Activated CD4-positive, alpha-beta T cell treated with anti-CD3 and anti-CD28 coated beads, Interleukin-2, amount 50 U/mL, for 24 hours (primary cell): ENCODE measurements at places on chromosomes 11 and 22.

- no peak for DNase-seq
Observed at GRCh38 chr11:69497221-69497787, 15.8 kb downstream of the LINC01488 start.

DNA sequence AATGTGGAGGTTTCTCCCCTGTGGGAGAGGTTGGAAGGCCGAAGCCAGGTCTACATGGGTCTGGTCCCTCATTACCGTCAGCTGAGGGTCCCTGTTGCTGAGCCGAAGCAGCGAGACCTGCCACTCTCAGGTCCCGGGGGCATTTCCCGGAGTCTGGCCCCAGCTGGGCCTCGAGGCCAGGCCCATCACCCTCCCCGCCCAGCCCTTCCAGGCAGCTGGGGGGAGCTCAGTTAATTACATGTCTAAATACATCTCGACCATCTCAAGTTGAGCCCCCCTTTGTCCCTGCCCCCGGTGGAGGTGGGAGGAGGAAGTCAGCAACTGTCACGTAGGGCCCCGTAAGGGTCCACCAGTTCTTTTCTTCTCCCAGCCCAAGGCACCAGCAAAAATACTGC is 3.6 kb downstream of the CDKN1C start:
- DNase-seq, result no peak

GRCh38 chr11:36280531-36280930 is 8.7 kb downstream of the COMMD9 start:
- no peak for DNase-seq

DNA sequence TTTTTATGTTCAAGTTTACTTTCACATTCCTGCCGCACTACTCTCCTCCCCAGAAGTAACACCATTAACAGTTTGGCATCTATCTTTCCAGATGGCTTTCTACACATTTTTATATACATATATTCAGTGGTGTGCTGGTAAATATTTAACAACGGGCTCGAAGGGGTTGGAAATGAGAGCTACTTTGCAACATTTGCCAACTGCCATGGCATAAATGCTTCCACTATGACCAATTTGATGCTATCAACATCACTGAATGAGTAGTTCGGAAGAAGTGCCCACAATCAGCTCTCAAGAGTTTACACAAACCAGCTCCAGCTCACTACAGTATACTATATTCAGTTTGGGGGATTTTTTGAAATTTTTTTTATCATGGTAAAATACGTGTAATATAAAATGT is 55.2 kb downstream of the RELT start:
- no peak for DNase-seq

DNA sequence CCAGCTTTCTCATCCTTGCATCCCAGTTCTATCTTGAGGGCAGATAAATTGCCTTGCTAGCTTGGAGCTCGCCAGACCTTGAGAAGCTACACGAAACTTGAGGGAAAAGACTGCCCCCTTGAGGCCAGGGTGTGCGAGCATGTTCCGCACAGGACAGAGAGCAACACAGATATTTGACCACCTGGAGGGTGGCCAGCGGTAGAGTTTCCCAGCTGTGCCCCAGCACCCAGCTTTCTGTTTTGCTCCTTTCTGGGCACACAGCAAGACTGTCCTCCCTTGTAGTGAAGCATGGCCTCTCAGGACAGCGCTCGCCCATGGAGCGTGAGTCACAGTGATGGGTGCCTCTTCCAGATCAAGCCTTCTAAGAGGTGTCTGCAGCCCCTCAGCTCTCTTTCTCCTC is 23.5 kb downstream of the SPATA19 start:
- DNase-seq, result no peak

GRCh38 chr11:129636926-129637325 is 178.7 kb upstream of the TMEM45B start:
- DNase-seq, result no peak

- DNase-seq, result no peak
Observed at GRCh38 chr11:88013508-88014065, 161.7 kb downstream of the RAB38 start.

GRCh38 chr11:128324531-128325141 is 262.7 kb downstream of the ETS1 start:
- peak; percentile 51 for DNase-seq

GRCh38 chr11:69484427-69485259 is 3.2 kb downstream of the LINC01488 start:
- no peak for DNase-seq

GRCh38 chr11:2306452-2306823 is 4.6 kb downstream of the TSPAN32 start:
- DNase-seq, result no peak

GRCh38 chr11:3133261-3134217 is 31.6 kb downstream of the OSBPL5 start:
- DNase-seq, result no peak

DNA sequence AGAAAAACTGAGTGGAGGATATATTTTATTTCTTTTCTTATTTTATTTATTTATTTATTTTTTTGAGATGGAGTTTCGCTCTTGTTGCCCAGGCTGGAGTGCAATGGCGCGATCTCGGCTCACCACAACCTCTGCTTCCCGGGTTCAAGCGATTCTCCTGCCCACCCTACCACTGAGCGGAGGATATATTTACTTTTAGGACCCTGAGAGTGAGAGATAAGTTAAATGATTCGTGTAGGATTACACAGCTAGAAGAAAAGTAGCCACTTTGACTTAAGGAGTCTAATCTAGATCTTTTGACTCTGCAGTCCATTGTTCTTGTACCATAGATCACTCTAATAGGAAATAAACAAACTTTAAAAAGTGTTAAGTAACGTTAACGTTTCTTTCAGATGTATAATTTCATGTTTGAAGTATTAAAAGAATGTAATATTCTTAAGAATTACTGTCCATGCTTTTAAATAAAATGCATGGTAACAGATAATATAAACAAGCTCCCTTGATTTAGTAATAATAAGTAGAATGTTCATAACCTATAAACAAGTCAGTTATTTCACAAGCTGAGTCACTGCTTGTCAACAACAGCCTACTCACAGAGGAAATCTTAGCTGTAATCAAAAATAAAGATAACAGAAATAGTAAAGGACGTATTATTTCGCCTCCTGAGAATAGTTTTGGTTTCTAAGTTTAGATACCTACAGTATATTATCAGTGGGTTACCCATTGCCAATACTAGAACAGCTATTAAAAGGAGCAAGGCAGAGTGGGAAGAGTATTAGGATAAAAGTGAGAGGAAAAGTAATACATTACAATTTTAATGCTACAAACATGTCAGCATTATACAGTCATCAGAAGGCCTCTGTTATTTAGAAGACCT is 18.6 kb downstream of the USP47 start:
- no peak for DNase-seq

DNA sequence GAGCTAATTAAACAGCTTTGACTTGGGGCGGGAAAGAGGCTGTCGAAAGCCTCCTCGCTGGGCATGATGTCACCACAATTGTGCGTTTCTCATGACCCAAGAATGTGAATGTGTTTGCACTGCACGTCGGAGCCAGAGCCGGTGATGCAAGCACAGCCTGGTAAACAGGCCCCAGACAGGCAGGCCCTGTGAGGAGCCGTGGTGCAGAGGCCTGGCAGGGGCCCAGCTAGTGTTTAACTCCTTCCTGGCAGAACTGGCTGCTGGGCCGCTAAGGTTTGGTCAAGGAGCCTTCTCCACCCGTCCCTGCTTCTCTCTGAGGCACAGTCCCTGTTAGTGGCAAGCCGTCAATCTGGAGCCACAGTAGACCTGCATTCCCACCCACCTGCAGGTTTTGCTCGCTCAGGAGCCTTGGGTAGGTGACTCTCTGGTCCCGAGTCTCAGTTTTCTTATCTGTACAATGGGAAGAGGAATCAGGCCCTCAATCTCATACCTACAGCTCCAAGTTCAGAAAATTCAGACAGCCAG is 25.4 kb upstream of the SMTN start:
- DNase-seq, result no peak

- DNase-seq, result no peak
Observed at GRCh38 chr11:96315476-96315875, 27.5 kb downstream of the MAML2 start.

DNA sequence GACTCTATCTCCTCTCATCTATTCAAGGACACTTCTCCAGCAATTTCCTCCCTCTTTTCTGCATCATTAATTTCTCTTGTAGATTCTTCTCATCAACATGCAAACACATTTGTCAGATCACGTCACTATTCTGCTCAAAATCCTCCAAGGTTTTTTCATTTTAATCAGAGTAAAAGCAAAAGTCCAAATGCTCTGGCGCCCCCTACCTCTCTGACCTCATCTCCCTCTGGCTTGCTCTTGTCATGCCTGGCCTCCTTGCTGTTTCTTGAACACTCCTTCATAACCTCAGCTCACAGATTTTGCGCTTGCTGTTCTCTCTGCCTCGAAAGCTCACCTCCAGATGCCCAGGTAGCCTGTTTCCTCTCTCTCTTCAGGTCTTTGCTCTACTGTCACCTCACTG is 22.4 kb downstream of the RTCB start:
- no peak for DNase-seq

- no peak for DNase-seq
Observed at GRCh38 chr11:42003801-42004200, 544.3 kb upstream of the LRRC4C start.

DNA sequence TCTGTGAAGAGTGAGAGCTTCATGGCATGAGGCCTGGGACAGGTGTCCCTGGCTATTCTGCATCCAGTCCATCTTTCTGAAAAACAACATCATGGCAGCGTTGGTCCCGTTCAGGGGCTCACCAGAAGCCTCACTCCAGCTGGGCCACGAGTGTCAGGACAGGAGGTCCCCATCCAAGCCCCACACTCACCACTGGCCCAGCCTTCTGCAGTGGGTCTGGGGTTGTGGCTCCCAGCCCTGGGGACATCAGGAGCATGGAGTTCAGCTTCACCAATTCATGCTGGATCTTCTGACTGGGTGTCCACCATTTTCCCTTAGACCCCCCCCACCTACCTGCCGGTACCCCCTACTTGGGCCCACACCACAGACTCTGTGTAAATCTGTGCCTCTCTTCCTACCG is 400.3 kb downstream of the BRD1 start:
- DNase-seq, result no peak

- DNase-seq, result no peak
Observed at GRCh38 chr11:81570669-81571068, 1163.0 kb downstream of the FAM181B start.

DNA sequence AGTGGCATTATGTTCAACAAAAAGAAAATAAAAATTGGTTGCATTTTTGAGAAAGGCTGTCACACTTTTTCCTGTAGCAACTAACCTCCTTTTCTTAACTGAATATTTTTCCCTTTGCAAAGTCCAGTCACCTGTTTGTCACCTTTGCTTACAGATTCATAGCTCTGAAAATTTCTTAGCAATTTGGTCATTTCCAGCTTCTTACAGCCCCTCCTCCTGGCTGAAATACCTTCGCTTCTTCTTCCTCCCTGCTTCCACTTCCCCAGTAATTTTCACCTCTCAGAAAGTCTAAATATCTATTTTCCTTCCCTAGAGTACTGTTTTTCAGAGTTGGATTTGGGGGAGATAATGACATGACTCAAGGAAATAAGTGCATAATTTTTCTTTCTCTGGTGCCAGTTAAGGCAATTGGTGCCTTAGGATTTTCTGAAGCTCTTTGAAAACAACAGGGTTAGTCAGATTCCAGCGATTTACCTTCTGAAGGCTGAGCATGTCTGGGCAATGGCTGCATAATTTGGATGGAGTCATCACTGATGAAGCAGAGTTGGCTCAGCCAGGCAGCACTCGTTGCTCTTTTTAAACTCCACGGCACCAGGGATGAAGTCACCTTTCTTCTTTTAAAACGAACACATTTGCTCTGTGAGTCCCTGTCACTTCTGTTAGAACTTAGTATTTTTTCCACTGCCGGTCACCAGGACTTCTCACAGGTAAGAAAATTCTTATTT is 62.1 kb upstream of the AMOTL1 start:
- DNase-seq, result no peak

GRCh38 chr11:73376803-73377629 is 817 bp downstream of the RELT start:
- peak; percentile 35 for DNase-seq

- DNase-seq, result no peak
Observed at GRCh38 chr22:25496396-25497064, 67.9 kb upstream of the GRK3 start.

- DNase-seq, result no peak
Observed at GRCh38 chr11:96472085-96472484, 82.3 kb downstream of the JRKL start.

DNA sequence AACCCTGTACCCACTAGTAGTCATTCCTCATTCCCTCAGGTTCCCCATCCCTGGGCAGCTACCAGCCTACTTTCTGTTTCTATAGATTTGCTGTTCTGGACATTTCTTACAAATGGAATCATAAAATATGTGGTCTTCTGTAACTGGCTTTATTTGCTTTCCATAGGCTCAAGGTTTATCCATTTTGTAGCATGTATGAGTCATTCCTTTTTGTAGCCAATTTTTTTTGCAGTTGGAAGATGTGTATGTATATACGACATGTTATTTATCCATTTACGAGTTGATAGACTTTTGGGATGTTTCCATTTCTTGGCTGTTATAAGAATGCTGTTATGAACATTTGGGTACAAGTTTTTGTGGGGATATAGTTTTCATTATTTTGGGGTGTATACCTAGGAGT is 130.6 kb downstream of the WNT11 start:
- no peak for DNase-seq

DNA sequence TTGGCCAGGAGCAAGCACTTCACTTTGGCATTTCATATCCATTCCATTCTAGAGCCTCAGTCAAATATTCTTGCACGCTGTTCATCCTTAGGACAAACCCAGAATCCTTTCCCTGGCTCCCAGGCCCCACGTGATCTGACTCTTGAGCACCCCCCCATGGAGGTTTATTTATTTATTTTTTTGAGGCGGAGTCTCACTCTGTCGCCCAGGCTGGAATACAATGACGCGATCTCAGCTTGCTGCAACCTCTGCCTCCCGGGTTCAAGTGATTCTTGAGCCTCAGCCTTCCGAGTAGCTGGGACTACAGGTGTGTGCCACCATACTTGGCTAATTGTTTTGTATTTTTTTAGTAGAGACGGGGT is 12.7 kb upstream of the TSGA10IP start:
- DNase-seq, result no peak

DNA sequence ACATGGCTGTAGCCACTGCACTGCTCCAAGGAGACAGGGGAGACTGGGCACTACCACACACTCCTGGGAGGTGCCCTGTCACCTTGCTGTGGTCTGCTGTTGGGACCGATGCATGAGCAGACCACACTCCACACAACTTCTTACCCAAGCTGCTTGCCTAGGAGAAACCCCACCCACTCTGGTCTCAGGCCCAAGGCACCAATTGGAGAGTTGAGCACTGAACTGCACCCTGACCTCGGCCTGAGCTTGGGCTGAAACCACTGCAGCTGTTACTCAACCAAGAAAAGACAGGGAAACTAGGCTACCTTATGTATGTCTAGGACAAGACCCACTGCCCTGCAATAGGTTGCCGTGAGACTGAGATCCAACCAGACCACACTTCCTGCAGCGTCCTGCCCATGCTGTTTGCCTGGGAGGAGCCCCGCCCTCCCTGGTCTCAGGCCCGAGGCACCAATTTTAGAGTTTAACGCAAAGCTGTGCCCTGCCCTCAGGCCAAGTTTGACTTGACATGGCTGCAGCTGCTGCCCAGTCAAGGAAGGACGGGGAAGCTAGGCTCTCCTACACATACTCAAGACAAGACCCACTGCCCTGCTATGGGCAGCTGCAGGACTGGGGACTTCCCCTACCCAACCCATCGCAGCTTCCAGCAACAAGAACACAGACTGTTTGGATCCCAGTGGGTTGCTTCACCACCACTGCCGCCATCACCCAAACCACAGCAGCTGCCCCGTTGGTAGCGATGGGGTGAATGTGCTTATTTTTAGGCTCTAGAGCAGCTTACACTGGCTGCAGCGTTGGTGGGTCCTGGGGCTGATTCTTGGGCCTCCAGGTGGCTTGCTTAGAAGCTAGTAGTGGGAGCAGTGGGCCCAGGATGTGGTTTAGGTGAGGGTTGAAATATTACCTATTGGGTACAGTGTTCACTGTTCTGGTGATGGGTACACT is 66.8 kb downstream of the BRD1 start:
- no peak for DNase-seq
